Hypothalamus (tissue), 51 donors: ENCODE measurements at places on chromosomes 7 and 10.

GRCh38 chr10:114523876-114524275 lies 119.6 kb upstream of the AFAP1L2 start:
- no peak for DNase-seq

- DNase-seq = no peak
Measured at GRCh38 chr10:28434063-28434462, 98.9 kb upstream of the WAC start.

- DNase-seq = no peak
Measured at GRCh38 chr7:5232874-5233273, 42.8 kb downstream of the WIPI2 start.

DNA sequence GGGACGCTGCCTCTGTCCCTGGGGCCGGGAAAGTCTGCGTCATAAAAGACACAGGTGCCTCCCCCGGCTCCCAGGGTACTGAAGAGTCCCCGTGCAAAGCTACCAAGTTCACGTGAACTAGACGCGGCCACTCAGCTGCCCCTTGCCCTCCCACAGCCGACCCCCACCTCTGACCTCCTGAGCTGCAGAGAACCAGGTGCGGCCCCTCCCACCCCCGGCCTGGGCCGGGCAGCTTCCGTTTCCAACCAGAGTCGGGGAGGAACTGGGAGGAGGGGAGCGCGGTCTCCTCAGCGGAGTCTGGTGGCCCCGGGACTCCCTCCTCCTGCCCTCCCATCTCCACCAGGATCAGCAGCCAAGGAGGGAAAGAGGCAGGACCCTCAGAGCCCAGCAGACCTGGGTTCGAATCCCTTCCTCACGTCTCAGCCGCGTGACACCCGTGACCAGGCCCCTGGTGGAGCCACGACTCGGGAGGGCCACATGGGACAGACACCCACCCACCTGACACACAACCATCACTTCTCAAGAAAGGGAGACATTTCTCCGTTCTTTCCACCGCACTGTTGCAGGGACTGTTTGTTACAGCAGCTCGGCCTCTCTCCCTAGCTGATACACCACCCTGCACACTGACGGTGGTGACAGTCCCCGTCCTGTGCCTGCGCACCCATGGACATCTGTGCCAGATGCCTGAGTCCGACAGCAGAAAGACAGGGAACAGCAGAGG lies 37.4 kb upstream of the PDGFA start:
- no peak for DNase-seq

- DNase-seq = no peak
Measured at GRCh38 chr7:39238234-39238869, 260.6 kb downstream of the POU6F2 start.

DNA sequence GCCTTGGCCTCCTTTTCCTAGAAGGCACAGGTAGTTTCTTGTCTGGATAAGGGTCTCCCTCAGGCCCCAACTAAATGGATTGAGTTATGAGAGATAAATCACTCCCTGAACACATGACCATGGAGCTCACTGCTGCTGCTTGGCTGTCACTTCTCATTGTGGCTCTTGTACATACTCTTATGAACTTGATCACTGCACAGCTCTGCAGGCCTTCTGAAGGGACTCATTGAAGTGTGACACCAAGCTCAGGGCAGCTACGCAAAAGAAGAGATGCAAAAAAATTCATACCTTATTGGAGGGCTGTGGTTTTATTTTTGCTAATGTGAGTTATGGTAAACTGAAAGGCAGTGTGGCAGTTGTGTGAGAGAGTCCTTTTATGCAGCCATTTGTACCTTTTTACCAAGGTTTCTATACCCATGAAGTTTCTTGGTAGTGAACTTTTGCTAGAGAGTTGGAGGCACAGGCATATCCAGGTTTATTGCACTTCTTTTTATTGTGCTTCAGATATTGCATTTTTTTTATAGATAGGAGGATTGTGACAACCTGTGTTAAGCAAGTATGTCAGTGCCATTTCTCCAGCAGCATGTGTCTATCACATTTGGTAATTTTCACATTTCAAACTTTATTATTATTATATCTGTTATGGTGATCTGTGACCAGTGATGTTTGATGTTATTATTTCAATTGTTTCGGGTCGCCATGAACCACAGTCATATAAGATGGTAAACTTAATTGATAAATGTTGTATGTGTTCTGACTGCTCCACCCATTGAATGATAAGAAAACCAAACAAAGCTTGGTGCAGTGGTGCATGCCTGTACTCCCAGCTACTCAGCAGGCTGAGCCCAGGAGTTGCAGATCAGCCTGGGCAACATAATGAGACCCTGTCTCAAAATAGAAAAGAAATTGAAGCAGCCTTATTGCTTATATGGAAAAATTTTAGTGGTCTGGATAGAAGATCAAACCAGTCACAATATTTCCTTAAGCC lies 100.6 kb downstream of the LRRC4 start:
- DNase-seq = no peak

- DNase-seq = no peak
Measured at GRCh38 chr7:82904871-82905270, 257.8 kb downstream of the PCLO start.

DNA sequence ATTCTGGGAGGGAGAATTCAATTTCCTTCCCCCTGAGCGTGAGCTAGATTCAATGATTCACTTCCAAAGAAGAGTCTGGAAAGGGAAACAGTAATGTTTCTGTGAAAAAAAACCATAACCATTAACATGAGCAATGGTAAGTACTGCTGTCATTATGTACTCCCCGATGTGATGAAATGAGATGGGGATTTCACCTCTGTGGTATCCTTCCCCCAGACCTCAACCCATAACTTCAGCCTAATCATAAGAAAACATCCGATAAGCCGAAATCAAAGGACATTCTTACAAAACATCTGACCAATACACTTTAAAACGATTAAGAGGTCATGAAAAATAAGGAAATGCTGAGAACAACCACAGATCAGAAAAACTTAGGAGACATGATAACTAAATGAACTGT lies 27.2 kb downstream of the EZH2 start:
- DNase-seq = no peak

DNA sequence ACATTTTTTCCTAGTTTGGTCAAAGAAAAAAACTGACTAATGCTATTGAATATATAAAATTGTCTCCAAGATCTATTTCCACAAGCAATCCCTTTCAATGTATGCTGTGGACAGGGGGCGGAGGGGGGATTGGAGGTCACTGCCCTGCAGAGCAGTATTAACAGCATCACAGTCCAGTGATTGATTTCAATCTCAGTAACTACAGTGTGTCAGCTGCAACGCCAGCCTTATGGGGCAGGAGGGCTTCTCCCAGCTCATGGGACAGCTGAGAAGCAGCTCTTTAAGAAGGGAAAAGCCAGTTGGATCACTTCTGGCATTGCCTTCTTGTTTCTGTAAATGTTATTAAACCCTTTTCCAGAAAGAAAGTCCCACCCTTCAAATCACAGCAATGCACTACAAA lies 65.0 kb downstream of the RAPGEF5 start:
- no peak for DNase-seq

- no peak for DNase-seq
Measured at GRCh38 chr7:19284596-19285300, 139.5 kb upstream of the FERD3L start.

GRCh38 chr10:93749218-93749799 lies 8.4 kb upstream of the LGI1 start:
- no peak for DNase-seq

- no peak for DNase-seq
Measured at GRCh38 chr7:142797391-142798377, 26.9 kb downstream of the PRSS2 start.

DNA sequence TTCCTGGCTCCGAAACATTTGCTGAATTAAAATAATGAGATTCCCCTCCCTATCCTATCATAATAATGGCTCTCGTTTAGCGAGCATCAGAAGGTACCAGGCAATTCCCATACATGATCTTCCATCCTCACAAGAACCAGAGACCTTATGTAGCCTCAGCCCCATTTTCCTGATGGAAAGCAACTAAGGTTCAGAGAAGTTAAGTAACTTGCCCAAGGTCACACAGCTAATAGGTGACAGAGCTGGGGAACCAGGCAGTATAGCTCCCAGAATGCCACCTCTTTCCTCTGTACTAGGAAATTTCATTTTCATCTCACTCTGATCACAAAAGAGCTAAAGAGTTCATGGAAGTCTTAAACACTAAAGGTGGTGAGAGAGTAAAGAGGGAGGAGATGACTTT lies 2.4 kb downstream of the SLIT1 start:
- DNase-seq = no peak

DNA sequence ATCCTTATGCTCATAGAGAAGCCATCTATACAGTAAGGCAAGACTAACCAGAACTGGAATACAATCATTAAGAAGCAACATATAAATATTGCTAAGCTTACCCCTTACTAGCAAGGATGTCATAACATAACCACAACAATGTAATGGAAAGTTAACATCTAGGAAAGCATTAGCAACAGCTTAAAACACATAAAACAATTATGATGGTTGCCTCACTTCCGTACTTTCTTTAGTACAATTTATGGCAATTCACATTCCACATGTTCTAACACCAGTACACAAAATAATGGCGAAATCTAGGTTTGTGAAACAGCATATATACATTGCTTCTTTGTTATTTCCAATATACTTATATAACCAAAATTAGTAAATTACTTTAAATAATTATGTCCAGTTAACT lies 195.0 kb downstream of the AHR start:
- no peak for DNase-seq

GRCh38 chr10:119278126-119278709 lies 70.8 kb downstream of the GRK5 start:
- no peak for DNase-seq

DNA sequence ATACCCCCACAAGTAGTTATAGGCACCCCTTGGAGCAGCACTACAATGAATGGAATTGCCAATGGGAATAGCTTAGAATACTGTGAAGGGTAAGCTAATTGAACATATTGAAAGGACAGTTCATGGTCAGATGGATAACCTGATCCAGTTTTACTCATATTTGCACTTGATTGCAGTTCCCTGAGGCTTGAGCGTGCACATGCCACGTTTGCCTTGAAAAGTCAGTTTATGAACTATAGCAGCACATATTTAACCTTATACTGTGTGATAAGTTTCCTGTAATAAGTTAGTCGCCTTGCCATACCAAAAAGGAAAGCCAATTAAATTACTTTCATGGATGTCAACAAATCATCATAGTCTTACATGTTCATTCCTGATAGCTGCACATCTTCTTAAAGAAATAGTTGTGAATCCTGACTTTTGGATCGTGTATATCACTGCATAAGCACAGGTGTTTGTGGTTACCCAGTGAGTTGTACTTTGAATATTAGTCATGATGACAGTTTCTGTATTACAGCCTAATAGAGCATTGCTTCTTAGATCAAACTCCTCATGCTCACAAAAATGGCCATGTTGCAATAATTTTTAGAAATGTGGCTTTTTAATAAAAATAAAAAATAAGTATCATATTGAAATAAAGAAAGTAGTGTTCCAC lies 21.6 kb downstream of the DNTT start:
- no peak for DNase-seq

- no peak for DNase-seq
Measured at GRCh38 chr7:147803606-147804005, 787.0 kb upstream of the C7orf33 start.

- no peak for DNase-seq
Measured at GRCh38 chr7:114419441-114420272, 5.0 kb downstream of the FOXP2 start.

DNA sequence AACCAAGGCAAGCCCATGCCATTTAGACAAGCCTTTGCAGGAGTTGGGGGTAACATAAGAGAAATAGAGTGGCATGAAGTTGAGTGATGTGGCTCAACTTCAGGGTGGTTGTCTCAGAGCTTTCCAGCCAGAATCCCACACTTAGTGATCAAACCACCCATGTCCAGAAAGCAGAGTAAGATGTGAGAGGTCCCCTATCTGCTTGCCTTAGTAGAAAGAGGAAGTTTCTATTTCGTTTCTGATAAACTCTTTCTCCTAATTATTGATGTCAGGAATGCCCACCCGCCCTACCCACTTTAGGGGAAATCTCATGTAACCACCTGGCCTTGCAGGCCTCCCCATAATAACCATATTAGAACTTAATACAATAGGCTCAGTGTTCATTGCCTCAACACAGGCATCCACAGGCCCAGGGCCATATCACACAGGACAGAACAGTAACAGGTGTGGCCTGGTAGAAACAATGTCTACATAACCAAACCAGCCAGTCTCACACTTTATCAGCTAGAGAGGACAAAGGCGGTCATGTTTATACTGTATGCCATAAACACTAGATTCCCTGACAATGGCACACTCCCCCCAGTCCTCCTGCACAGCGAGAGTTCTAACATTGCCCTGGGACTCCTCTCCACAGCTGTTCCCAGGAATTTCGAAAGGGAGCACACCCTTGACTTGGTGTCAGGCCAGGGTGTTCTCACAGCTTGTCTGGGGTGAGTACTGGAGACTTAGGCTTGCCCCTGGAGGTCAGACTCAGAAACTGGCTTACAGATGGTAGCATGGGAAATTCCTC lies 364.4 kb downstream of the CXCL12 start:
- no peak for DNase-seq

GRCh38 chr7:69341288-69341687 lies 257.0 kb upstream of the AUTS2 start:
- no peak for DNase-seq

- no peak for DNase-seq
Measured at GRCh38 chr7:105350906-105351305, 37.8 kb downstream of the SRPK2 start.

GRCh38 chr10:63502832-63503231 lies 18.4 kb upstream of the REEP3 start:
- no peak for DNase-seq

- no peak for DNase-seq
Measured at GRCh38 chr7:71270558-71270957, 138.6 kb downstream of the GALNT17 start.

DNA sequence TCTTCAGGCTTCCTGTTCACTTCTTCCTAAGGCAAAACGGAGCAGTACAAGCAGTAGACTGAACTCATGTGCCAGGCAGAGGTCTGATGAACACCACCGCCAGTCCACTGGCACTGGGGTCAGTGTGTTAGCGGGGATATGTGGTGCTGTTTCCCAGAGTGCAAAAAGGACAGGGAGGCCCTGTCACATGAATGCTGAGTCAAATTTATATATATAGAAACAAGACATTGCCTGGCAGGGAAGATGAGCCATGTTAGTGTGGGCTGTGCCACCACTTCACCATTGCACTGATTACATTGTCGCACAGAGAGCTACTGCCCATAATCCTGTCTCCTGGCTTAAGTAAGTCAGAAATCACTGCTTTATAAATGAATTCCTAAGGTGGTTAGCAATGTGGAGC lies 122.2 kb upstream of the AMPH start:
- no peak for DNase-seq

- DNase-seq = no peak
Measured at GRCh38 chr10:480928-481552, 208.4 kb downstream of the DIP2C start.
